HFF-Myc (cell line): ENCODE measurements at places on chromosomes 11 and 22.
A peak's percentile ranks its signal among the peaks of the same experiment; 100 is the strongest.

- DNase-seq: no peak
These were observed 245.1 kb upstream of the ARHGAP42 start for GRCh38 chr11:100442017-100442416.

DNA sequence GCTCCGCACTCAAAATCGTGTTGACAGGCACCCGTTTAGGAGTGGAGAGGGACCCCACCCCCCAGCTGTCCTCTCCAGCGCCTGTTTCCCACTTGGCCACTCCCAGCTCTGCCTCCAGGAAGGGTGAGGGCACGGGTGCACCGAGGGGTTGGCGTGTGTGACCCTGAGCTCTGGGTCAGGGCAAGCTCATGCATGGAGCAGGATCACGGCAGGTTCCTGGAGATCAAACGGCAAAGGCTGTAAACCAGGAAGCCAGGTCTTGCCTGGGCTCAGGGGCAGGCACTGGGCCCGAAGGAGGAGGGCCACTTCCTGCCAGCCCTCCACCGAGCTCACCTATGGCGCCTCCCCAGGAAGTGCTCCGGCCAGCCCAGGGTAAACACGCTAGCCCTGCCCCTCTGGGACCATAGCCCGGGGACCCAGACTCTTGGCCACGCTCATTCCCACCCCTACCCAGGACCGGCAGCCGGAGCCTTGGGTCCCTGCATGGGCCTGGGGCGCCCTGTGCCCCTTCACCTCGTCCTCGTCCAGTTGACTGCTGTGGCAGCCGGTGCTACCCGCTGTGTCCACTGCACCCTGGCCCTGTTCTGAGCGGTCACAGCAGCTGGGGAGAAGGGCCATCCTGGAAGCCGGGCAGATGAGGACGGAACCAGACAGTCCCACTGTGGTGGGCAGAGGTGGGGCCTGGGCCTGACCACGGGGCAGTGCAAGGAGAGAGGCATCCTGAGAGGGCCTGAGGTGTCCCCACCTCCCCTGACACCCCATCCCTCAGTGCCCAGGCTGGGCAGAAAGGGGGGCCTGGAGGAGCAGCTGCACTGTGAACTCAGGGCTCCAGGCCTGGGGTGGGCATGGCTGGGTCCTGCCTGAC lies 1.0 kb upstream of the EPS8L2 start:
- no peak for DNase-seq

DNA sequence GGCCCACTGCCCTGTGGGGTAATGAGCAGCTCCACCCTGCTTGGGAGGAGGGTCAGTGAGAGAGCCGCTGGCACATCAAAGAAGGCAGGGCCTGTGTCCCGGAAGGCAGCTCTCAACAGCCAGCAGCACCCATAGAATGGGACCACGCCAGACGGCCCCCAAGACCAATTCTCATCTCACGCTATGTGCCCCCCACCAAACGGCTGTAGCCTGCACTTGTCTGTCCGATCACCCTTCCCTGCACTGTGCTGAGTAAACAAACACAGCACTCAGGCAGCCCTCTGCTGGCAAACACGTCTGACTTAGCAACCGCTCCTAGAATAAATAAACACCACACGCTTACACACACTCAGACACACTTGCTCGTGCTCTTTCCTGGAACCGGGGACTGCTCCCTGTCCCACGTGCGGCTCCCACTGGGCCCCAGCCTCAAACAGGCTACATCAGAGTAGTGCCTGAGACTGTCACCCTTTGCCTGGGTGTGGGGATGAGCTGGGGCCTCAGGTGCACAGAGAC lies 53.2 kb upstream of the CDON start:
- peak; percentile 79 for DNase-seq

GRCh38 chr11:1390569-1391164 lies 933 bp downstream of the BRSK2 start:
- DNase-seq: no peak

GRCh38 chr11:106983261-106983660 lies 35.0 kb downstream of the GUCY1A2 start:
- no peak for DNase-seq

- DNase-seq: no peak
These were observed 33.3 kb upstream of the CACNG2 start for GRCh38 chr22:36736701-36737320.

GRCh38 chr11:102268985-102269470 lies 48.3 kb upstream of the BIRC3 start:
- DNase-seq: no peak

- DNase-seq: no peak
These were observed 2.0 kb downstream of the P2RX3 start for GRCh38 chr11:57340039-57340615.

DNA sequence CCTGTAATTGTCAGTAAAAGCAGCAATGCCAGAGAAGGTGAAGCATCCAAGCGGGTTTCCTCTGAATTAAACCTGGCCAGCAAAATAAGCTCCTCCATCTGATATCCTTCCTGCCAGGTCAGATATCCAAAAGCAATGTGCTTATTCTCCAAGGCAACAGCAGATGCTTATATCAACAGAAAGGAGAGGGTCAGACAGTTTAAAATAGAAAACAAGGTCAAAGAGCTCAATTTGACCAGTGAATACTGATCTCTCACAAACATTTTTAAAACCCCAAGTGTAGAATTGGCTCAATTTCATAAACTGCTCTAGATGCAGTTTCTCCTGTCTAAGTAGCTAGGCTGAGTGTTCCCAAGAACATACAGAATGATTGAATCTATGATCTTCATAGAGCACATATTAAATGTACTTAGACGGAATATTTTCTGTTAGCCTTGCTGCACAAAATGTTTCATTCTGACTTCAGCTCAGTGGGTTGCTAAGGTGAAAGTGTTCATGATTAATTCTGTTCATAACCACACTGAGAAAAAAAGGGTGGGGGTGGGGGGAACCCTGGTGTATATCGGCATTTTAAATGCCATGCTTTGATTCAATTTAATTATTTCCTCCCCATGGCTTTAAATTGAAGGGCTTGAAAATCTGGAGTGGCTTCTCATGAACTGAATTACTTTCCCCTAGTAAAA lies 174.2 kb upstream of the ARHGAP20 start:
- no peak for DNase-seq

GRCh38 chr11:132373405-132374143 lies 1003.2 kb downstream of the NTM start:
- DNase-seq: no peak

DNA sequence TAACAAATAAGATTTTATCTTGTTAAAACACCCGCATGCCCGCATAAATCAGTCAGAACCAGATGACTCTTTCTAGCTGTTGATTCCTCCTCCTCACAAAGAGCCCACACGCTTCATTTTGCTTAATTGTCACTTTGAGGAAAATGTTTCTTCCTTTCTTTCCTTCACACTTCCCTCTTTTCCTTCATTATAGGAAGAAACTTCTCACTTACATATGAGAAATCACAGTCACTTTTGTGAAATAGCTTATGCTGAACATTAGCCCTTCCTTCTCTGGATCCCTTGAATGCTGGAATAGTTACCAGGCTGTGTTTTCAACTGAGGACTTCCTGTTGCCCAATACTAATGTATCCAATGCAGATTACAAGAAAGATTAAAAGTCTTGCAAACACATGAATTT lies 5.8 kb downstream of the MS4A6E start:
- no peak for DNase-seq

GRCh38 chr11:2558861-2559526 lies 114.2 kb downstream of the KCNQ1 start:
- DNase-seq: no peak
